ENCODE measurements at places on chromosomes 3 and 15.
A peak's percentile ranks its signal among the peaks of the same experiment; 100 is the strongest.

DNA sequence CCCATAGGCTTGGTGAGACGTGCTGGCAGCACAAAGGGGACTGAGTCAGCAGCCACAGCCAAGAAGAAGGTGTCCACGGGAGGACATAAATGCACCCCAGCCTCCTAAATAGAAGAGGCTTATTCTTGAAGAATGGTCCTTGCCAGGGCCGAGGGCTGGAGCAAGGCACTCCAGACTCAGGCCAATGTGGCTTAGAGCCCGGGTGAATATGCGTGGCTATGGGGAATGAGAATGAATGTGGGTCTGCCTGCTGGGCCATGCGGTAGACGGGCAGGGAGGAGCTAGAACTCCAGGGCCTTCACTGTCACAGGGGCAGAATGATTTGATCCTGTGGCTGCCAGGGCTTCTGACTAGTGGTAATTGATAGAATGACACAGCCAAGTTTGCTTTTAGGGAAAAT lies 34.0 kb downstream of the DHX30 start:
- no peak for DNase-seq

- no peak for DNase-seq
Observed at GRCh38 chr3:27721717-27722564, at the start of gene EOMES. Gene EOMES, minus strand, starts transcription at chr3:27722323. Its CDS starts 29 bp downstream, at chr3:27722294.

DNA sequence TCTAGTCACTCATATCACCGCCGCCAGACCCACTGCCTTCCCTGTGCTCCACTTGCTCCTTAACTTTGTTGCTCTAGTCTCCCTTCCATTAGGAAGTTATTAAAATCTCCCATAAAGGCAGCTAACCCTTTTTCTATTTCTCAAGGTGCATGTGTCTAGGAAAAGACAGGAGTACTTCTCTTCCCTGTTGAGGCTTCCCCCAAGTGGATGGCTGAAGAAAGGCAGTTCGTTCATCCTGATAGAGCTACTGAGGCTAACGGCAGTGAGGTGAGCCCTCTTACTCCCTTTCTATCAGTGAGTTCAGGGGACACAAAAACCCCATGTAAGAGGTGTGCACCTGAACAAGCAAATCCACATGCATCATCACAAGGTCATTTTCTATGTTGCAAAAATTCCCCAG lies 397.8 kb downstream of the IGSF11 start:
- DNase-seq: no peak

- no peak for DNase-seq
Observed at GRCh38 chr3:134353171-134353825, 20.9 kb downstream of the AMOTL2 start.

GRCh38 chr3:161673866-161674265 lies 177.3 kb downstream of the OTOL1 start:
- DNase-seq: no peak

GRCh38 chr15:57607570-57608000 lies 15.9 kb downstream of the MYZAP start:
- no peak for DNase-seq

DNA sequence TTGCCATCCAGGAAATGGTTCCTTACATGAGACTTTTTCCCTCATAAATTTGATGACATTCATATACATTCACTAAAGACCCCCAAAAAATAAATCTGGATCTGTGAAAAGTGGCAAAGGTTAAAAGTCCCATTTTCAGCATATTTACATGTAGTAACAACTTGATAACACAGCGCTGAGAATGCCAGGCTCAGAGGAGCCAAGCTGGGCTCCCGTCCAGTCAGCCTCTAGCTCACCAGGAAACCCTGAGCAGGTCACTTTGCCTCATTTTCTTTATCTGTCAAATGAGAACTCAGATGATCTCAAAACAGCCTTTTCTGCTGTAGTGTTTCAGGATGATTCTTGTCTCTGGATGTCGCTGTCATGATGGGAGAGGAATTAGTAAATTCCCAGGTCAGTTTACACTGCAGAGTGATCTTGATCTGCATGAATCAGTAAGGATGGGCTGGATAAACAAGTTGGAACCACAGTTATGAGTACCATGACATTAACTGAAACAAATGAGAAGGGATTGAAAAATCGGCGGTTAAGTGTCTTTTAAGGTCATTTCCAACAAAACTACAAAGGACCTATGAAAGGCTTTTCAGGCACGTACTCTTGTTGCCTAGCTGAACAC lies 82.8 kb downstream of the PPARG start:
- no peak for DNase-seq

DNA sequence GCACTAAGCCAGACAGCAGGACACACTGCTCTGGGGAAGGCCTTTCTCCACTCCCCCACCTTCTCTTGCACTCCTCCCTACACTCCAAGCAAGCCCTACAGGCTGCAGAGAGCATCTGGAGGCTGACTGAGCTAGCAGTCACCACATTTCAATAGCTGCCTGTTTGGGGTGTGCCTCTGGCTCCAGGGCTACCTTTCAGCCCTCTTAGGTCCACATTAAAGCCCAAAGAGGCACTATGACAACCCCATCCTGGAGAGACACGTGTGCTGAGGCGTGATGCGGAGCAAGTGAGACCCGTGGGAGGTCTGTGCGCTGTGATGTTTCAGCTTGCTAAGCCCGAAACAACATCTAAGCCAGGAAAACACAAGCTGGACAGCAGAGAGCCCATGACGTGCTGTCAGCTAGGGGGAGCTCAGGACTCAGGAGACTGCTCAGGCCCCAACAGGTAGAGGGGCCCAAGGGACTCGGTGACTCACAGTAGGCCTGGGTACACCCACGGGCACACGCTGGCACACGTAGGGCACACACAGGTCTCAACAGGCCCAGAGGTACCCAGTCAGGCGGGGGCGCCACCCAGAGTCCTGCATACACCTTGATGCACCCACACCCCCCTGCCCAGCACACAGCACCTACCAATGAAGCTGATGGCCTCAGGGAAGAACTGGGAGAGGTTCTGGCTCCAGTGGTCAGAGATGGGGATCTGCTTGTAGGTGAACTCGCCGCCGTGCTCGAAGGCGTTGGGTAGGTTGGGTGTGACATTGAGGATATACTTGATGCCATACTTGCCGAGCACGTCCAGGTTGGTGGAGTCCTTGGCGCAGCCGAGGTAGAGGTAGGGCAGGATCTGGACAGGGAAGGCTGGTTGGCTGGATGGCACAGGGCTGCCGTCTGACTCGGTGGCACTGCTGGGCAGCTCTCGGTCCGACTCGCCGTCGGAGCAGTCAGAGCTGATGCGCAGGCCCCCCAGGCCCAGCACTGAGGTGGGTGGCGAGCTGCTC lies 2.8 kb downstream of the DUSP7 start:
- no peak for DNase-seq

- DNase-seq: no peak
Observed at GRCh38 chr15:50563756-50564155, 17.3 kb upstream of the USP50 start.

DNA sequence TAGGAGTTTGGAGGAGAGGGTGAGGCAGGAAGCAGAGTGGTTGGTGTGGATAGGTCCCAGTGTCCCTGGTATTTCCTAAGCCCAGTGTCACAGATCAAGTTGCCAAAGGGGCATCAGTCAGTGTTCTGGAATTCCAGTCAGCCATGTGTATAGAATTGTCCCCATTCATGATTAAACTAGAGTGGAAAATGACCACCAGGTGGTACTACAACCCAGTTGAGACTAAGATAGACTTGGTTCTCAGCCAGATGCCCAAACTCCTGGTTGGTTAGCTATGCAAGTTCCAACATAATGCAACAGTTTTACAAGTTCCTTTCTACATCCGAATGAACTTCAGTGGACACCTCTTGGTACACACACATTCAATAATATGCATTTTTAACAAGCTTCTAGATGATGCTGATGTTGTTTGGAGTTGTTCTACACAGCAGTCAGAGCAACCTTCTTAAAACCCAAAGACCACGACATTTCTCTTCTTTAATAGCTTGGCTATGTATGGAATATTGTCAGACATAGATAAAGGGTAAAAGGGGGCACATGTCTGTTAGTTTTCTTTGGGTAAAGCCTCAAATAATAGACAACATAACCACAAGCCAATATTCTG lies 8.4 kb upstream of the ATR start:
- peak; percentile 51 for DNase-seq

- no peak for DNase-seq
Observed at GRCh38 chr15:36415643-36416042, 163.8 kb upstream of the CDIN1 start.

GRCh38 chr15:90642464-90643300 lies 74.5 kb upstream of the BLM start:
- no peak for DNase-seq

DNA sequence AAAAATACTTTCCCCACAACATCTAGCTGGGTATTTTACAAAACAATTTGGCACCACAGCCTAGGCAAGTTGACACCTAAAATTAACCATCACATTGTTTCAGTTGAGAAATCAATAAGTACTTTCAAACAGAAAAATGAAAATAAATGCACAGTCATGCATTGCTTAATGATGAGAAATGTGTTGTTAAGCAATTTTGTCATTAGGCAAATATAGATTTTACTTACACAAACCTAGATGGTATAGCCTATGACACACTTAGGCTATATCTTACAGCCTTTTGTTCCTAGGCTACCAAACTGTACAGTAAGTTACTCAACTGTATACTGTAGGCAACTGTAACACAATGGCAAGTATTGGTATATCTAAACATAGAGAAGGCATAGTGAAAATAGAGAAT lies 608.6 kb upstream of the BCHE start:
- no peak for DNase-seq

- no peak for DNase-seq
Observed at GRCh38 chr3:56819016-56819809, 17.5 kb upstream of the ARHGEF3 start.

- DNase-seq: peak; percentile 59
Observed at GRCh38 chr3:190265796-190266195, 56.5 kb downstream of the CLDN1 start.

- DNase-seq: no peak
Observed at GRCh38 chr3:113754494-113755159, 7.8 kb downstream of the ATP6V1A start.

- no peak for DNase-seq
Observed at GRCh38 chr3:50815844-50816243, 141.1 kb downstream of the DOCK3 start.

All from retinal pigment epithelial cell (primary cell).